Epithelial cell of prostate (primary cell): ENCODE measurements at places on chromosomes 3 and 15.
A peak's percentile ranks its signal among the peaks of the same experiment; 100 is the strongest.

- DNase-seq, result no peak
Observed at GRCh38 chr3:89252860-89253259, 145.4 kb downstream of the EPHA3 start.

- DNase-seq, result no peak
Observed at GRCh38 chr15:39499042-39499441, 81.8 kb upstream of the THBS1 start.

DNA sequence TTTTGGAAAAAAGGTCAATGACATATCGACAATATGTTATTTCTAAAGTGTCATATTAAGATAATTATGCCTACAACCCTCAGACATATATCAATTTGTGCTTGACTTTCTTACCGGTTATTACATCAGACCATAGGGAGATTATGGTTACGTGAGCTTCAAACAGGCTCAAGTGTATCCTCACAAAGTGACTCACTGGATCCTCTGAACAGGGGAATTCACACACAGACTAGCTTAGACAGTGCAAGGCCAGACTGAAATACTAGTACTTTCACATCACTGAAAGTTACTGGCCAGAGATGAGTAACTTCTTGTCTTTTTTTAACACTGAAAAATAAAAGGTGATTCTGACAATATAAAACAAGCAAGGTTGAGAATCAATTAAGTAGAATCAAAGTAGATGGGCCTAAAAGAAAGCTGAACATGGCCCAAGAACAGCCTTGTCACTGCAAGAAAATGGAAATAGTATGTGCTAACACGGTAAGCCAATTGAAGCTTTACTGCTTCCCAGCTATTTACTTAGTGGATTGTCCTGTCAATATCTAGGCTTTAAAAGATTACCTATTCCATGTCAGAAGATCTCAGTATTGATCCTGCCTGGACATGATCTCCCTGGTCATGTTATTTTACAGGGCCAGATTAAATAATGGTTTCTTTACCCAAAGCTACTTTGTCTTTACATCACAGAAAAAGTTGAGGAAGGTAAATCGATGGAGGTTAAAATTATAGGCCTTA lies 848.6 kb downstream of the ROBO1 start:
- DNase-seq, result peak; percentile 64

GRCh38 chr3:30747771-30748281 lies 141.4 kb downstream of the TGFBR2 start:
- peak; percentile 31 for DNase-seq

DNA sequence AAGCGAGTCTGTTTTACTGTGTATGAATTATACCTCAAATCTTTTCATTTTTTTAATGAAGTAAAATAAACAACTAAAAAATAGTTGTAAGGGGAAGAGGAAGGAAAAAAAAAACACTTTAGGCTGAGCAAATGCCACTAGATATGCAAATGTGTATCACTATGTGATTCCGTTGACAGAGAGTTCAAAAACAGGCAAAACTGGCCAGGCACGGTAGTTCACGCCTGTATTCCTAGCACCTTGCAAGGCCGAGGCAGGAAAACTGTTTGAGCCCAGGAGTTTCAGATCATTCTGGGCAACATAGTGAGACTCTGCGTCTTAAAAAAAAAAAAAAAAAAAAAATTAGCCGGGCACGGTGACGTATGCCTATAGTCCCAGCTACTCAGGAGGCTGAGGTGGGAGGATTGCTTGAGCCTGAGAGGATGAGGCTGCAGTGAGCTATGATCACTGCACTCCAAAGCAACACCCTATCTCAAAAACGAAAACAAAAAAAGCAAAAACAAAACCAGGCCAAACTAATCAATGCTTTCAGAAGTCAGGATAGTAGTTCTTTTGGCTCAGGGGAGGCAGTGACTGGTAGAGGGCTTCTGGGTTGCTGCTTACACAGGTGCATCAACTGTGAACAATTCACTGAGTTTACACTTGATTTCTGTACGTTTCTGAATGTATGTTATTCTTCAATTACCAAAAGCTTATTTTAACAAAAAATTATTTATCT lies 7.4 kb downstream of the PRC1 start:
- DNase-seq, result no peak

DNA sequence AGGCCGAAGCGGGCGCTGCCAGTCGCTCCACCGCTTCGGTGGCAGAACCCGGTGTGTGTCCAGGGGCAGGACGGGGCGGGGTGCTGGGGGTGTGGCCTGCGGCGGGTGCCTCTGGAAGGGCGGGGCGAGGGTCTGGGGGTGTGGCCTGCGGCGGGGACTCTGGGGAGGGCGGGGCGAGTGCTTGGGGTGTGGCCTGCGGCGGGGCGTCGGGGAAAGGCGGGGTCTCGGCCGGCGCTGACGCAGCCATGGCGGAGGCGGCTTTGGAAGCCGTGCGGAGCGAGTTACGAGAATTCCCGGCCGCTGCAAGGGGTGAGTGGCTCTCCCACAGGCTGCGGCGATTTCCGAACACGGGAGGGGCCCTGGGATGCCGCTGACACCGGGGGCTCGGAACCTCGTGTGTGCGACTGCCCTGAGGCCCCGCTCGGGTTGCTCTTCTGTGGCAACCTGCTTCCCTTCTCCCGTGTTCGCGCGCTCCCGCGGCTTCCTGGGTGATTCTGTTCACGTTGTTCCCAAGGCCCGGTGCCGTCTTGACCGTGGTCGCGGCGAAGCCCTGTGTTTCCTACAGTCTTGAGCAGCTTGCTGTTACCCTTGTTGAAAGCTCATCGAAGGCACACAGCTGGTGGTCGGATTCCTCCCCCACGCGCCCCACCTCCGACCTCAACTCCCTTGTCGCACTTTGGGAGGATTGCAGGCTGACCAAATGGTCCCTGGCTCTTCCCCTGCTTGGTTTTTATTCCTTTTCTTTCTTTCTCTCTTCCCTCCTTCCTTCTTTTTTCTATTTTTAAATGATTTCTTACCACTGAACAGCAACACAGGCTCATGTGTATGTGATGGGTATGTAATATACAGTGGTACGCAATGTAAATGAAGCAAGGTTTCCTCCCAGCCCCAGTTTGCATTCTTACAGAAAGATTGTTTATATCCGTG lies at the start of gene JMJD7:
TSS of gene JMJD7 (plus strand) at position 213 of the 927 bp plus-strand sequence. CDS start at position 246, 33 bp downstream.
- DNase-seq, result peak; percentile 44

DNA sequence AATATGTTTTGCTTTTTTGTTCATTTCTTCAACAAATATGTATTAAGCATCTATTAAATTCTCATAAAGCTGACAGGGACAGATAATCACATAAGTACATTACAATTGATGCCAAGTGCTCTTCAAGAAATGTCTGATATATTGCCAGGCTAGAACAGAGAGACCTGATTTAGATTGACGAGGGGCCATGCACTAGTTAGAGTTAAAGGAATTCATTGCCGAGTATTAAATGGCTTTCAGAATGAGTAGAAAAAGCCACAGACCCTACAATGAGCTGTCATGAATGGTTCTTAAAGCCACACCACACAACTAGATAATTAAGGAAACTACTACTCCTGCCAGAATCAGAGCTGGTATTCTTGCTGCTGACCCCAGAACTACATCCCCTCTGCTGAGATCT lies 250.2 kb upstream of the MME start:
- DNase-seq, result no peak

DNA sequence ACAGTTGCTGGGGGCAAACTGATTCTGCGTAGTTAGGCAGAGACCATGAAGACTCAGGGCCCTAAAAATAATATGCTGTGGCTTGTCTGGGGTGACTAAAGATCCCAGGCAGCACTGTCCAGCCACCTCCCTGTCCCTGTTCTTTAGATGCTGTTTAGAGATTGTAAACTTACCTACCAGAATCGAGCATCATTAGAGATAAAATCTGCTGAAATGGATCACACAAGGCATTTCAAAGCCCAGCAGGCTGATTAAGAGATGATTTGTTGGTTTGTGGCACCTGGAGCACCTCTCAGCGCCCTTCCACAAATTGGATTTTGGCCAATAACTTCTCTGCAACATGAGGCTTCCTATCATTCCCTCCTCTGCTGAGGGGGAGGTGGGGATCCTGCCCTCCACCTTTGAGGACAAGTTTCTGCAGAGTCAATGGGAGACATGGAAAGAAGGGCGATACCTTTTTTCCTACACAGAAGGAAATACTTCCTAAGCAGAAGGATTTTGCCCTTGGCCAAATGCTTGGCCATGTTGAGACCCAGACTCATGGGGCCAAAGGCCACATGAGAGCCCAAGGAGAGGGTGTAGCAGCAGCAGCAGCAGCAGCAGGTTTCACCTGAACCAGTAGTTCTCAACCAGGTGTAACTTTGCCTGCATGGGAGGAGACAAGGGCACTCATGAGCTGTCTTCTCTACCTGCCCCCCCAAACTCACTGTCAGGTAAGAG lies 37.5 kb downstream of the SEMA5B start:
- DNase-seq, result no peak

GRCh38 chr3:47847260-47847659 lies 44.3 kb downstream of the DHX30 start:
- no peak for DNase-seq

- DNase-seq, result no peak
Observed at GRCh38 chr3:123525433-123525832, 59.4 kb downstream of the HACD2 start.

- no peak for DNase-seq
Observed at GRCh38 chr3:126124896-126125295, 41.0 kb upstream of the SLC41A3 start.

- DNase-seq, result no peak
Observed at GRCh38 chr3:171732756-171733155, 77.5 kb downstream of the PLD1 start.

- no peak for DNase-seq
Observed at GRCh38 chr15:68775671-68776476, 44.8 kb downstream of the ANP32A start.

- no peak for DNase-seq
Observed at GRCh38 chr15:99564221-99565048, 1.3 kb upstream of the MEF2A start.

- DNase-seq, result no peak
Observed at GRCh38 chr15:67142767-67143100, 77.3 kb downstream of the SMAD3 start.

- DNase-seq, result no peak
Observed at GRCh38 chr3:81874738-81875137, 113.3 kb upstream of the GBE1 start.

DNA sequence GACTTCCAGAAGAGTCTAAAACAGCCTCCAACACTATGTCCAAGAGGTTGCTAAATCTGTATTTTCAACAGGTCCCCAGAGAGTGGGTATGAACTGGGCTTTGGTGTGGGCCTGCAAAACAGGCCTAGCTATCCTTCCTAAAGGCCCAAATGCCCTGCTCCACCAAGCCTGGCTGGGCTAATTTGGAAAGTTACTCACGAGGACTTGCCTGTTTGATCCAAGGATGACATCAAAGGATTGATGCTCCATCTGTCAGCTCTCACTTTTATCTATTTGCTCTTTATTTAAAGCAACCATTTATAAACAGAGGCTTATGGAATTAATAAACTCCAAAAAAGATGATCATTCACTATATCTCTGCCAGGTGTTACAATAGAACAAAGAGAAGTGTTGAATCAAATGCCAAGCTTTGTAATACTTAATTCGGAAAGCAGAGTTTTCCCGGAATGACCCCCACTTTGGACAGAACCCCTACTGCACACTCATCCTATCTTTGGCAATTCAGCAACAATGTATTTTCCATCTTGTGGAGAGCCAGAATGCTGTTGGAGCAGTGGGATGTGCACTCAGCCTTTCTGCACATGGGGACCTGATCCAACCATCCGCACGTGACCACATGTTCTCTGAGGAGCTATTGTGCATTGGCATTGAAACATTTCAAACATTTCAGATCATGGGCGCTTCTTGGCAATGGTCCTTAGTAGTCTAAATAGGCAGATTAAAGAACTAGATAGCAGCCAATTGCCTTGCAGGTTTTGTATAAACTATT lies 163.3 kb upstream of the THBS1 start:
- DNase-seq, result no peak
